Sciatic nerve (tissue), 2 donors: ENCODE measurements at places on chromosomes 5 and 9.

GRCh38 chr9:228929-229695 lies 14.4 kb downstream of the DOCK8 start:
- no peak for DNase-seq

GRCh38 chr5:160685219-160685618 lies 166.8 kb downstream of the ATP10B start:
- no peak for DNase-seq

DNA sequence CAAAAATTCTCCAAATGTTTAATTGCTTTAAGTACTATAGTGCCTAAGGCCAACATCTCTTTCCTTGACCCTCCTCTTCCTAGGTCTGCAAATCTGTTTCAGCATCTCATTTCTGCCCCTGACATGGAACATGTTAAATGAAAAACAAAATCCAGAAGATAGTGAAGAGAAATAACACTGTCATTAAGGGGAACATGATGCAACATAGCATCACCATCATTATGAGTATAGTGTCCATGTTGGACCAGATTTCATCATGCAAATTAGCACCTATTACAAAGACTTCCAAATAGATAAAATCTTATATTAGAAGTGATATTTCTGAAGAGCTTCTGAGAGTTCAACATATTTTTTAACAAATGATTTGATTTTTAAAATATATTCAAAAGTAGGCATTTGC lies 375.2 kb downstream of the PTPRD start:
- DNase-seq: no peak

DNA sequence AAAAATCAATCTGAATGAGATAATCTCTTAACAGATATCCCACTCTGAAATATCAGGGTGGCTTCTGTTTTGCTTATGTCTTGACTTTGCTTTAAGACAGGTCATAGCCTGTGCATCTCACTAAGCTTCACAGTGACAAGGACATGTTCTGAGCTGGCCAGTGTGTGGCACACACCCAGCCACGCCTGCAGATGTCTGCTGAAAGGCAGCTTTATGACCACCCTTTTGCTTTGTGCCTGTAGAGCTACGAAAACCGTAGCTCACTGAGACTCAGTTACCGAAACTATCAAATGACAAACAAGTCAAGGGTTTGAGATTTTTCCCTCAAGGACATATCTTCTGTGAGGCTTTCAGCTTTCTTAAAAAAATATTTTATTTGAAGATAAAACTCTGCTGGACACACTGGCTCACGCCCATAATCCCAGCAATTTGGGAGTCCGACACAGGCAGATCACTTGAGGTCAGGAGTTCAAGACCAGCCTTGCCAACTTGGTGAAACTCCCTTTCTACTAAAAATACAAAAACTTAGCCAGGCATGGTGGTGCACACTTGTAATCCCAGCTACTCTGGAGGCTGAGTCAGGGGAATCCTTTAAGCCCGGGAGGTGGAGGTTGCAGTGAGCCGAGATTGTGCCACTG lies 233.2 kb downstream of the SPATA31A1 start:
- no peak for DNase-seq

GRCh38 chr5:59061377-59061776 lies 478.5 kb downstream of the RAB3C start:
- no peak for DNase-seq

DNA sequence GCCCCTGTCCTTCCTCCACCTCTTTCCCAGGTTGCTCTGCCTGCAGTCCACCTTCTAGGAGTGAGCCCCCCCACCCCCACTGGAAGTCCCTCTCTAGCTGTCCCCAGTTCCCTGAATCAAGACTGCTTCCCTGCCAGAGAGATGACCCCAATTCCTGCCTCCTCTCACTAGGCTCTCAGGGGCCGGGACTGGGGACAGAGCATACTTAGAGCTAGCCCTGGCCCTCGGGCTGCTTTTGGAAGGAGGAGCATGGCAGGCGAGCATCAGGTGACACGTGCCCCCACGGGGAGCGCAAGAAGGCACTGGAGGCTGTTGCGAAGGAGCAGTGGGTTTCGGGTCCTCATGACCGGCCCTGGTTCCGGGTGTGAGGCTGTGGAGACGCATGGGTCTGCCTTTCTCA lies 9.7 kb downstream of the TRAF2 start:
- no peak for DNase-seq

- no peak for DNase-seq
These were observed 144.0 kb upstream of the HAPLN1 start for GRCh38 chr5:83864652-83865051.
